Astrocyte (in vitro differentiated cells and primary cell): ENCODE measurements at places on chromosomes 3 and 15. TPM values are rescaled to one million over a fixed set of nuclear protein-coding genes. Genes with fewer than 3 reads are reported as not detected.
A peak's percentile ranks its signal among the peaks of the same experiment; 100 is the strongest.

The PROS1 gene
- 11.5 and 13.4 TPM in 2 replicates for total RNA-seq

The RLBP1 gene
- not detected in 2 replicates for total RNA-seq

The CRABP1 gene
- total RNA-seq = 0.30 TPM in 1 of 2 replicates, not detected in the other

The FETUB gene
- total RNA-seq = not detected in 2 replicates

The ADCY5 gene
- 1.2 and 1.5 TPM in 2 replicates for total RNA-seq

The BSN gene
- 0.75 and 0.86 TPM in 2 replicates for total RNA-seq

The IQCF5 gene
- not detected in 2 replicates for total RNA-seq

The SIAH2 gene
- total RNA-seq = 39.3 and 46.2 TPM in 2 replicates

GRCh38 chr3:69463531-69463930, 77.6 kb upstream of the FRMD4B start:
- DNase-seq = no peak
- H3K4me3 ChIP-seq = no peak overlapping the region
- no peaks in the 10 kb centered on the region for H3K36me3 ChIP-seq
- H3K4me1 ChIP-seq = no peaks in the 10 kb centered on the region
- H3K27me3 ChIP-seq = peaks cover 2% of the 10 kb centered on the region

GRCh38 chr15:31461375-31461774, 134.7 kb downstream of the KLF13 start:
- no peaks in the 10 kb centered on the region for H3K36me3 ChIP-seq
- no peak overlapping the region for H3K27ac ChIP-seq
- no peak overlapping the region for H3K4me3 ChIP-seq
- no peak for DNase-seq
- peaks cover 15% of the 10 kb centered on the region for H3K4me1 ChIP-seq

GRCh38 chr3:79467721-79468120, 300.1 kb downstream of the ROBO1 start:
- no peak overlapping the region for H3K4me3 ChIP-seq
- H3K27ac ChIP-seq = no peak overlapping the region
- DNase-seq = peak; percentile 6
- no peaks in the 10 kb centered on the region for H3K4me1 ChIP-seq
- no peaks in the 10 kb centered on the region for H3K27me3 ChIP-seq
- no peaks in the 10 kb centered on the region for H3K36me3 ChIP-seq

DNA sequence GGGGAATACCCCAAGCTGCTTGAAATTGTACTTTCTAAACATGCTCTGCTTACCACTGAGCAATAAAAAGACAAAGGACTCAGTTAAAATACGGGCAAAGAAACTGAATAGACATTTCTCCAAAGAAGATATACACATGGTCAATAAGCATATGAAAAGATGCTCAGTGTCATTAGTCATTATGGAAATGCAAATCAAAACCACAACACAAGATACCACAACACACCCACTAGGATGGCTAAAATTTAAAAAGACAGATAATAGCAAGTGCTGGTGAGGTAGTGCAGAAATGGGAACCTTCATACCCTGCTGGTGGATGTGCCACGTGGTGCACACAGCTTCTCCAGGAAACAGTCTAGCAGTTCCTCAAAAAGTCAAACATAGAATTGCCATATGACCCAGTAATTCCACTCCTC, 21.3 kb downstream of the LRIG1 start:
- no peak for DNase-seq
- no peak overlapping the region for H3K27ac ChIP-seq
- H3K27me3 ChIP-seq = no peaks in the 10 kb centered on the region
- no peaks in the 10 kb centered on the region for H3K36me3 ChIP-seq

GRCh38 chr3:177234121-177234520, 36.8 kb upstream of the TBL1XR1 start:
- H3K4me3 ChIP-seq = no peak overlapping the region
- H3K27ac ChIP-seq = no peak overlapping the region
- H3K4me1 ChIP-seq = no peaks in the 10 kb centered on the region
